ENCODE measurements at places on chromosomes 3 and 15.

GRCh38 chr3:68210635-68211034, 556.2 kb upstream of the SUCLG2 start:
- DNase-seq, result no peak

- no peak for DNase-seq
Observed at GRCh38 chr15:27028858-27029477, 58.0 kb downstream of the GABRG3 start.

DNA sequence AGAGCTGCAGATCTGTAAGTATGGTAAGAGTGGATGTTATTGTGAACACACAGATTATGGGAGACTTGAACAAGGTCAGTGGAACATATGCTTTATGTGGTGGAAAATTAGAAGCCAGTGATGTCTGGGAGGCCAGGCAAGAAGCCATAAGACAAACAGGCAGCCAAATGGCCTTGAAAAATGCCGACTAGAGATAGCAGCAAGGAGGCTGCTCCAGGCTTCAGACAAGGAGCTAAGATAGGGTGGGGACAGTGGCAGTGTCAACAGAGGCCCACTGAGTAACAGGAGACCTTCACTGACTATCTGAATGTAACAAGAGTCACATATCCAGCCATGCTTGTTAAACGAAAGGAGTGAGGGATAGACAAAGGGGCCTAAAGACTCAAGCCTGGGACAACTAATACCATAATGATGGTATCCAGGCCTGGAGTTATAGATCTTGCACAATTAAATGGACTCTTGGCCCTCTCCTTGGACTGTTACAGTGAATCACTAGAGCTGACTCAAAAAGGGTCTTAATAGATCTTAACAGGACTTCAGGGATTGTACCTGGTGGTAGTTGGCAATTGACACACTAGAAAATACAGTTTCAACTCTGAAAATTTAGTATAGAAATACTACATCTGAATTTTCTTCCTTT, 50.6 kb downstream of the CFAP20DC start:
- DNase-seq, result peak; percentile 66

DNA sequence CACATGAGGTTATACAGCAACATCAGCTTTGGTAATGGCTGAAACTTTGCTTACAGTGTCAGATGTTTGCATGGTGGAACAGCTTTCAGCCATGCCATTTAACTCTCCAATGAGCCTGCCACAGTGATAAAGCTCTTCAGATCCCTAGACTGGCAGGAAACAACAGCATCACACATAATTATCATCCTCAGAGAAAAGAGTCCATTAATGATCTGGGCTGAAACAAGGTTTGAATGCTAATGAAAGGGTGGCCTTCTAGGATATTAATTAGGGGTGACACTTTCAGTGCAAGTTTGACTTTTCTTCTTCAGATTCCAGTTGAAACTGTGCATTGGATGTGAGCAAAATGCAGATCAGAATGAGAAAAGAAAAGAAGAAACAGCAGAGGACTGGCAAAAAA, 166.6 kb downstream of the IGSF11 start:
- DNase-seq, result no peak

DNA sequence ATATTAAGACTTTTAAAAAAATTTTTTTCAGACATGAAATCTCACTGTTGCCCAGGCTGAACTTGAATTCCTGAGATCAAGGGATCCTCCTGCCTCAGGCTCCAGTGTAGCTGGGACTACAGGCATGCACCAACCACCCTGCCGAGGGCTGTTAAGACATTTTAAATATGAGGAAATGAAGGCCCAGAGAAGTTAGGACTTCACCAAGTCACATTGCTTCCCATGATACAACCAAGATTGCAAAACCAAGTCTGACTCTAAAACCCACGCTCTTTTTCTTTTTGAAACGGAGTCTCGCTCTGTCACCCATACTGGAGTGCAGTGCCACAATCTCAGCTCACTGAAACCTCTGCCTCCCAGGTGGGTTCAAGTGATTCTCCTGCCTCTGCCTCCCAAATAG, 28.0 kb downstream of the PTPN9 start:
- DNase-seq, result no peak

GRCh38 chr3:42556089-42556632, 25.6 kb downstream of the SEC22C start:
- DNase-seq, result no peak

DNA sequence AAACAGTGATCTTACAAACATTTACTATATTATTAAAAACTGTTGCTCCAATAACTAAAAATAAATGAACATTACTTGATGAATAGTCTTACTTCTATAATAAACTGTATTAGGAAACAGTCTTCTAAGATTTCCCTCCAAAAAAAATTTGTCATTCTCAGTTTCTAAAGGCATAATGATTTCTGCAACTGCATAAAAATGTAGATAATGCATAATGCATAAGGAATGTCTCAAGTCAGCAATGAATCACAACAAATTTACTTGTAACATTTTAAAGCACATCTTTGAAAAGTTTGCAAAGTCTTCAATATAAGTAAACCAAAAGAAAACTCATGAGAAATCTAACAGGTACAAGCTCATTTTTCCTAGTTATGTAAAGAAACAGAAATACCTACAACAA, 113.5 kb downstream of the VPS13C start:
- no peak for DNase-seq

GRCh38 chr3:71542521-71543370, 40.8 kb downstream of the FOXP1 start:
- no peak for DNase-seq

DNA sequence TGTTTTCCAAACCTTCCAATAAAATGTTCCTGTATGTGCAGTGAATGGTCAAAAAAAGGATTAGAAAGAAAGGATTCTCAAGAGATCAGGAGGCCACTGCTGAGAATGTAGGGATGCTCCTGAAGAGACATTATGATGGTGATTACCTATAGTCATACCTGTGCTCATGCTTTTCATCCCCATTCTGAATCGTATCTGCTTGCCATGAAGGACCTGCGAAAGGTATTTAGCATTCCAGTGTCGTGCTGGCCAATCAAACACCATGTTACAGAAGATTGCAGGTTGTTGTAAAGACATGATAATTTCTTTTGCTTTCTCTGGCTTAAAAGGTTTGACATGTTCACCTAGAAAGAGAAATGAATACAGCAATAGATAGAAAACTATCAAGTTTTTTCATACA, 16.1 kb downstream of the HSPBAP1 start:
- DNase-seq, result no peak

- DNase-seq, result no peak
Observed at GRCh38 chr15:43183270-43183669, 1.9 kb upstream of the CCNDBP1 start.

- DNase-seq, result no peak
Observed at GRCh38 chr3:35592589-35593295, 46.6 kb upstream of the ARPP21 start.

- DNase-seq, result no peak
Observed at GRCh38 chr3:80050826-80051601, 283.2 kb upstream of the ROBO1 start.

DNA sequence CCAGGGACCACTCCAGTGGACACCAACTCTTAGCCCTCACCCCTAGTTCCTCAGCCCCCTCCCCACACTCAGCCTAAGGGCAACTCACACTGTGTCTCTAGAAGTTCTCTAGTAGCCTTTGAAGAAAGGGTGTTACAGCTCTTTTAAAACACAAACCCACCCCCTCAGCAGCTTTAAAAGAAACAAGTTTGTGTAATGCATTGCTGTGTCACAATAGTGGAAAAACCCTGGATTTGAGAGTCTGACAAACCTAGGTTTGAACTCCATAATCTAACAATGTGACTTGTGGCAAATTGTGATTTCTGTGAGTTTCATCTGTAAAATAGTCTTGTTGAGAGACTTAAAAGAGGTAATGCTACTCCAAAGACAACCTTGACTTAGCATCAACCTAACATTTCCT, 54.0 kb downstream of the PLCH1 start:
- DNase-seq, result no peak

- DNase-seq, result no peak
Observed at GRCh38 chr3:10759495-10759894, 56.5 kb upstream of the SLC6A11 start.

DNA sequence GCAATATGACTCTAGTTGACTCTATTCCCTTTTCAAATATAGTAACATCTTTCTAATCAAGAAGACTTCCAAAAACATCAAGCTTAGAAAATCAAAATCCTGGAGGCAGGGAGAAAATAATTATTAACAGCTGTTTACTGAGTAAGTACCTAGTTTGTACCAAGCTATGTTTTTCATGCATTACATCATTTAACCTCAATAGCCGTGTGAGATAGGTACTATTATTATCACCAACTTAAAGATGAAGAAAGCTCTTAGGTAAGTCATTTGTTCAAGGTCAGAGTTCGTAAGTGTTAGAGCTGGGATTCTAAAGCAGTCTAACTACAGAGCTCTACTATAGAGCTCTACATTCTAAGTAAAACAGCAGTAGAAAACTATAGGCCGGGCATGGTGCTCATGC, 41.6 kb downstream of the GSK3B start:
- no peak for DNase-seq

DNA sequence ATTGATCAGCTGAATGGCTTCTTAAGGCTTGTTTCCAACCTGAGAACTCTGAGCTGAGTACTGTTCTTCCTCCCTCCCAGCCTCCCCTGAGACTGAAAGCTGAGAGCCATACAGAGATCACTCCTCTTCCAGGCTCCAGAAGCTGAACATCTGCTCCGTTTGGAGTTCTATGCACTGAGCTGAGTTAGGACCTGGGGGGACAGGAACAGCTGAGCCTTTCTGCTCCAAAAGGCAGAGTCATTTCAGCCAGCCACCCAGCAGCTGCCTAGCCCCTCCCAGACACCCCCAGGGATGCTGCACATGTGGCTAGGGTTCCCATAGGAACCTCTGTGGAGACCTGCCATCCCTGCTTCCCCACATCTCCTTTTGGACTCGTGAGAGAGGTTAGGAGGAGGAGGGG, 64.2 kb upstream of the GLCE start:
- DNase-seq, result no peak

GRCh38 chr15:75449585-75450306, 1.7 kb downstream of the SIN3A start:
- no peak for DNase-seq

GRCh38 chr3:193794002-193794881, 201.2 kb downstream of the OPA1 start:
- no peak for DNase-seq

GRCh38 chr3:62145086-62145757, 228.1 kb downstream of the FEZF2 start:
- DNase-seq, result no peak

- no peak for DNase-seq
Observed at GRCh38 chr3:42043099-42043813, 47.9 kb upstream of the TRAK1 start.

DNA sequence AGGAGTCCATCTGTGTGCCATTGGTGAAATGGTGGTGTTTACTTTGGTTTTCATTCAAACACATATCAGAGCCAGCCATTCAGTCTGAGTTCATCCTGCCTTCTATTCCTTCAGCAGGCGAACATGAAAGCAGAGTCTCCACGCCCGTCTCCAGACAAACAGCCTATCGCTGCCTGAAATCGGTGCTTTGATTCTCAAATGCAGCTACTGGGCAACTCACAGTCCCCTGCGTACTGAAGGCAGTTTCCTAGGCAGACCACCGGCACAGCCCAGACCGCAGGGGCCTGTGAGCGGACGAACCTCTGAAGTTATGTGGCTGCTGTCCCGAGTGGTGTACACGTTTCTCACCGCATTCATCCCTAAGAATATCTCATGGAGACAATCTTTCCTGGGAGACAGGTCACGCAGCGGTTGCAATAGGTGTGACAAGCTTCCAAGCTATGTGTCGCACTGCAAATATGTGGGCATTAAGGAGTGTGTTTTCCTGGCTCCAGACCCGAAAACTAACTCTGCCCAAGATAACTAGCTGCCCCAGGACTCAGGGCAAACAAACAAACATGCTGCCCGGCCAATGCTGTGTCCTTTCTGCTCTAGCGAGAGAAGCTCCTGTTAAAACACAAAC, 16.9 kb upstream of the RYR3 start:
- no peak for DNase-seq

DNA sequence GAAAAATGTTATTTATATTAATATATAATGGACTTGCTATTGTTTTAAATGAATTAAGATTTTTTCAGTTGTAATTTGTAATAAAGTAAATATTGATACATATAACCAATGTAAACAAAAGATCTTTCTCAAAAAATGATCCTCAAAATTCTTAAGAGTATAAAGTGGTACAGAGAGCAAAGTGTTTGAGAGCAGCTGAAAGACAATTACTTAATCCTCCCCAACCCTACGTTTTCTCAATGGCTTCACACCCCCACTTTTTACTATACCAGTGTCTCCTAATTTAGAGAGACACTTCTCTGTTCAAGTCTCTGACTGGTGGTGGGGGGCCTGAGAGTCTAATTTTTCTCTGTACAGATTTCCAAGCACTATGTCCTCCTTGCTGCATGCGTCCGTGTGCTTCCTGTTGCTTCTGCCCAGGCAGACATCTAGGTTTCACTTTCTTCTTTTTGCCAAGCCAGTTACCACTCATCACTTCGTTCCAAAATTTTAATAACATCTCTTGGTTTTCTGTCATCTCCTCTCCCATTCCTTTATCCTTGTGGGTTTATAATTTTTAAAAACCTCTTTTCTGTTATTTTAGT, 276.3 kb upstream of the DNAJC19 start:
- DNase-seq, result no peak

DNA sequence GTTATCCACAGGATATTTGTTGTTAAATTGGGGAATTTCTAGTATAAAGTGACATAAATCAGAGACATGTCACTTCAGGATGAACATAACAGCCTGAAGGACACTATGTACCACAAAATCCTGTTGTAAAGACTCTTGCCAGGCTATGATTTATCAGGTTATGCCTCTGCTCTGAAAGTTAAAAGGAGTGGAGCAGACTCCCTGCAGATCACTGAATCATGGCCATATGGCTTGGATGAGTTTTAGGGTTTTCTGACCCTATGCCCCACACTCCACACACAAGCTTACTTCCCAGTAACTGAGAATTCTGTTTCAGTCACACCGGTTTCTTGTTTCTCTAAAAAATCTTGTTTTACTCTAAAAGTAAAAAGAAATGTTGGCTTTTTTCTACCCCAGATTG, 869.4 kb downstream of the NAALADL2 start:
- DNase-seq, result no peak

DNA sequence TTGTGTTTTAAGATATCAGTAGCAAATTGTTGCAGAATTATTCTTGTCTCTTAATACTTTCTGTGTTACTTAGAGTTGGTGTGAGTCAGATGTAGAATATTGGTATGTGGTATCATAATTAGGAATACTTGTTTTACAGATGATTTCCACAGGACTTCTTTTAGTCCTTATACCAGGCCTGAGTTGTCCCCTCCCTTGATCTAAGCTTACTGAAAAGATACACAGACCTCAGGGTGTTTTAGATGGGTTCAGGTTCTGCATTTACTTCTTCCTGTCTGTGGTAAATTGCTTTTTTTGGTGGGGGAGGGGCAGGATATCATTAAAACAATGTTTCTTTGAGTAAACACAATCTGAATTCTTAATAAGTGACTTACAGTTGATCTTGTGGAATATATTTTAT, 14.2 kb downstream of the DZIP3 start:
- DNase-seq, result no peak

DNA sequence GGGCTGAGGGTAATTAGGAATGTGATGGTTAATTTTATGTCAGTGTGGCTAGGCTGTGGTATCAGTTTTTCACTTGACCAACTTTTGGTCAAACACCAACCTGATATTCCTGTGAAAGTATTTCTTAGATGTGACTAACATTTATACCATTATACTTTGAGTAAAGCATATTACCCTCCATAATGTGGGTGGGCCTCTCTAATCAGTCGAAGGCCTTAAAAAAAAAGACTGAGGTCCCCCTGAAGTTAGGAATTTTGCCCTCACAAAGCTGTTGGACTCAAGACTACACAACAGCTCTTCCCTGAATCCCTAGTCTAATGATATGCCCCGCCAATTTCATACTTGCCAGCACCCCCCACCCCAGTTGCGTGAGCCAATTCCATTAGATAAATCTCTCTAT, 12.5 kb downstream of the SLMAP start:
- DNase-seq, result no peak

- DNase-seq, result no peak
Observed at GRCh38 chr3:54434756-54435155, 312.4 kb downstream of the CACNA2D3 start.
